Stromal cell of bone marrow (primary cell): ENCODE measurements at places on chromosomes 16 and 17.

DNA sequence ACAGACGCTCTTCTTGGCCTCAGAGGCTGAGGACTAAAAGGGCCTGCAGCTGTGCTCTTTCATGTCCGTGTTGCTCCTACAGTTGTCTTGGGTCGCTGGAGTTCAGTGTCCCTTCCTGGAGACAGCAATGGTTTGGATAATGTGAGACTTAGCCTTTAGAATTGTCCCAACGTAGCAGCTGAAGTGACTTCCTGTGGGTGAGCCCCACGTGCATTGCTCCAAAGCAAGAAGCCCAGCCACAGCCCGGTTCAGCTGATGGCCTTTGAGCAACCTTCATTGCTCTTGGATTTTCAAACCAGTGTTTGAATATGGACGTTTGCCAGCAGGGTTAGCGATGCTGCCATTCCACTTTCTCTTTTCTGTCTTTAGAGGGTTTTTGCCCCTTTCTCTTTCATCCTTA is 19.7 kb downstream of the TMEM11 start:
- DNase-seq, result no peak

DNA sequence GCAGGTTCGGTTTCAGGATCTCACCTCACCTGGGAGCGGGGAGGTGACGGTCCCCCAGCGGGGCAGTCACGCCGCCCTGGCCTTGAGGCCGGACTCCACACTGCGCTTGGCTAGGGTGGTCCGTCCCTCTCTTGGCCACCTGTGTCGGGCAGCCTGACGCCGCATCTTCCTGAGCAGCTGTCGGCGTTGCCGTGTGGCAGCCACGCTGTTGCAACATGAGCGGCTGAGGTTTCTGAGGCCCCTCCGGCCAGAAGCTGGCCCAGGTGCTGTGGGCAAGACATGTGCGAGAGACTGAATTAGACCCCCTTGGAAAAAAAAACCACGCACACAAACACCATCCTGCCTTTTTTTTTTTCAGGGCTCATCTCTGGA is 49.2 kb downstream of the IRF8 start:
- DNase-seq, result no peak

- DNase-seq, result no peak
These were observed 36.2 kb downstream of the ADCY7 start for GRCh38 chr16:50302472-50303005.

GRCh38 chr17:66711401-66711800 is 123.5 kb upstream of the CACNG5 start:
- DNase-seq, result no peak

DNA sequence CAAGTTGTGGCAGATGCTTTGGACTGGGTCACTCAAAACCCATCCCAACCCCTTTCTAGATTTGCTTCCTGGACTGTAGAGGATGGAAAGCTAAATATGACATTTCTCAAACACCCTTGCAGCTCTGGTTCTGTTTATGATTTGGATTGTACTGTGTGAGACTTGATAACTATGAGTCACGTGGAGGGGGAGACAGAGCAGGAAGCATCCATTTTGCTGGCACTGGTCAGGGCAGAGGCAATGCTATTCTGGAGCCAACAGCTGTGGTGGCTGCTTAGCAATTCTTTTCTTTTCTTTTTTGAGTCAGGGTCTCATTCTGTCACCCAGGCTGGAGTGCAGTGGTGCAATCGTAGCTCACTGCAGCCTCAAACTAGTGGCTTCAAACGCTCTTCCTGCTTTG is 13.6 kb upstream of the TERF2 start:
- no peak for DNase-seq

DNA sequence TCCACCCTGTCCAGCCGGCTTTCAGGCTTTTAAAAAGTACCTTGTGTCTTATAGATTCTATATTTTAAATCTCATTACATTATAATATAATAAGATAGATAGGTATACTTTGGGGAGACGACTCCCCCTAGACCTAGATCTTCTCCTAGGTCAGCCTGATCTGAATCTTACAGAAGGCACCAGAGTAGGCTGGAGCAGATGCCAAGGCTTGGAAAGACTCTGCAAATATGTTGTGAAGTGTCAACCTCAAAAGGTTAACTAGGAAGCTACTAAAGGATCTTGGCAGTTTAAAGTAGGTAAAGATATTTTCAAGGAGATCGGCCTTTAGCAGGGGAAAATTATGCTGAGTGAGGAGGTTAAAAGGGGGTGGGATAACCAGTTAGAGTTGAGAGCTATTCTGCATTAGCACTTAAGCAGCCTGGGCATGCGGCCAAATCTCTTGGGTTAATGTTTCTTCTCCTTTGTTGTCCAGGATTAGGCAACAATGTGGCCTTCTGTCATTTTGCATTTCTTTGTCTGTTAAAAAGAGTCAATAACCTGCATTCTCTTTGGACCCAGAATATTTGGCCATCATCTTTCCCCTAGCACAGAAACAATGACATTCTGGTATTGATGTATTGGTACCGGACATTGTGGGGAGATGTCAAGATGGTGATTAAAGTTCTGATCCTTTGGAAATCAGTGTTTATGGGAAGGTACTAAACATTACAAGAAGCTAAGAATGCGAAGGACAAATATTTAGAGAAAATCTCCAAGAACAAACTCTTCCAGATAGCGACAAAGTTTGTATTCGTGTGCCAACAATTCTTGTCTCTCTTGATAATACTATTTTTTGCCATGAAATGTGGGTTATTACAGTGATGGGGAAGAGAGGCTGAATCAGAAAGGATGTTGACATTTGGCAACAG is 51.2 kb upstream of the DHX40 start:
- DNase-seq, result peak; percentile 27

GRCh38 chr16:85735946-85736345 is 14.9 kb downstream of the C16orf74 start:
- DNase-seq, result no peak

DNA sequence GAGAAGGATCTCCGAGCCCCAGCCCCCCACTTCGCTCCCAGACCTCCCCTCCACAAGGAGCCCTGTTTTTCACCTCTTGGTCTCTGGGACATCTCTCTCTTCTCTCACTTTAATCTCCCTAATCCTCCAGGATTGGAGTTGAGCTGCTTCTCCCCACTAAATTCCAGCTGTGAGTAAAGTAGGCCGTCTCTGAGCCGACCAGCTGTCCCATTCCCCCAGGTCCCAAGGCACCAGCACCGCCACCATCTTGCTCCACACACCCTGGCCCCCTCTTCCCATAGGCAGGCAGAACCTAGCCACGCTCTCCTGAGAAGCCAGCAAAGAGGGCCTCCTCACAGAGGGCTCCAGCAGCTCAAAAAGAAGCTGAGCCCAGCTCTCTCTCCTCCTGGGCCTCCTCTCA is 878 bp downstream of the DLG4 start:
- no peak for DNase-seq

DNA sequence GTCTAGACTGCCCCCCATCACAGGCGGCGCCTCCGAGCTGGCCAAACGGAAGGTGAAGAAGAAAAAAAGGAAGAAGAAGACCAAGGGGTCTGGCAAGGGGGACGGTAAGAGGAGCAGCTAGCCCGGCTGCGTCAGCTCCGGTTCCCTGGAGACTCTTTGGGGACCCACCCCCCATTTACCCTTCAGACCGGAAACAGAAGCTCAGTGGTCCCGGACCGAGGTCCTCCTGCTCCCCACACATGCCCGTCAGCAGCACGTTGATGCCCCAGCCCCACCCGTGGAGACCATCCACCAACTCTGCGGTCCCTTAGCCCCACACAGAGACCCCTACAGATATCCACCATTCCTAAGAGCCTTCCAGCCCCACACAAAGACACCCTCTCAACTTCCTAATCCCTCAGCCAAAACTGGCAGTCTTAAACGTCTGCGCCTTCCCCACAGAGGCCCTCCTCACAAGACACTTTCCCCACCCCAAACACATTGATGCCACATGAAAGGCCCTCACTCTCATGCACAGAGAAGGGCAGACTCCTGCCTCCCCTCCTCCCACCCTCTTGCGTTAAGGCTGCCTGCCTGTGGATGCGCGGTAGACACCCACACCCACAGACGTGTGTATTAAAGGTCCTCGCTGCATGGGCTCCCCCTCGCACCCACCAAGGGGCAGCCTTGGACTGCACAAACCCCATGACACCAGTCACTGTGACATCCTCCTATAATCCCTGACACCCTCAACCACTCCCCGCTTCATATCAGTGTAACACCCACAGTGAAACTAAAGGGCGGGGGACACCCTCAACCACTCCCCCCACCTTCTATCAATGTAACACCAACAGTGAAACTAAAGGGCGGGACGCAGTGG is 58.2 kb upstream of the RPH3AL start:
- no peak for DNase-seq

GRCh38 chr16:11712122-11712521 is 30.5 kb downstream of the TXNDC11 start:
- DNase-seq, result no peak

- DNase-seq, result peak; percentile 65
These were observed 24.5 kb upstream of the OSGIN1 start for GRCh38 chr16:83928341-83929055.

GRCh38 chr17:1299552-1300370 is 20.3 kb downstream of the TRARG1 start:
- no peak for DNase-seq

GRCh38 chr16:1991135-1991551 is 1.4 kb downstream of the SYNGR3 start:
- DNase-seq, result no peak

DNA sequence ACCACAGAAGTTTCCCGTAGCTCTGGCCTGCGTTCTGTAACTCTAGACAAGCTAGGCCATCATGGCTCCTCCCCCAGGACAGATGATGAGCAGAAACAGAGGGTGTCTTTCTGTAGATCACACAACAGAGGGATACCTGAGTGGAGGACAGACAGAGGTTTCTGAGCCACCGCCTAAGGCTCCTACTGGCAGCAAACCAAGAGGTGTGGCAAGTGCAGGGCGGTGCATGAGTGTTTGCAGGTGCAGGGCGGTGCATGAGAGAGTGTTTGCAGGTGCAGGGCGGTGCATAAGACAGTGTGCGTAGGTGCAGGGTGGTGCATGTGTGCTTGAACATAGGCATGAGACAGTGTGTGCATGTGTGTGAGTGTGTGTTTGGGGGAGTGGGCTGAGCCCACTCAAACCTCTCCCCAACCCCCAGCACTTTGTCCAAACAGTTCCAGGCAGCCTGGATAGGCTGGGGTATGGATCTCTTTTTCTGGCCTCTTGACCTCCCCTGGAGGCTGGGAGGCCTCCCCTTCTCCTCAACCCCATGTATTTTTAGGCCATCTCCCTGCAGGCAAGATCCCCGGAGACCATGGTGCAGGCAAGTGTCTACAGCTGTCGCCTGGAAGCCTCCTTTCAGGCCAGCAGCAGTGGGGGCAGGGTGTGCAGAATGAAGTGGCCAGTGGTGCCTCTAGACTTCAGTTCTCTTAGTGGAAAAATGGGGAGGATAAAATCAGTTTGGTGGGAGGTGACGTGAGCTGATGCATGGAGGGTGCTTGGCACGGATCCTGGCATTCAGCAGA is 53.4 kb upstream of the CBX4 start:
- DNase-seq, result no peak

DNA sequence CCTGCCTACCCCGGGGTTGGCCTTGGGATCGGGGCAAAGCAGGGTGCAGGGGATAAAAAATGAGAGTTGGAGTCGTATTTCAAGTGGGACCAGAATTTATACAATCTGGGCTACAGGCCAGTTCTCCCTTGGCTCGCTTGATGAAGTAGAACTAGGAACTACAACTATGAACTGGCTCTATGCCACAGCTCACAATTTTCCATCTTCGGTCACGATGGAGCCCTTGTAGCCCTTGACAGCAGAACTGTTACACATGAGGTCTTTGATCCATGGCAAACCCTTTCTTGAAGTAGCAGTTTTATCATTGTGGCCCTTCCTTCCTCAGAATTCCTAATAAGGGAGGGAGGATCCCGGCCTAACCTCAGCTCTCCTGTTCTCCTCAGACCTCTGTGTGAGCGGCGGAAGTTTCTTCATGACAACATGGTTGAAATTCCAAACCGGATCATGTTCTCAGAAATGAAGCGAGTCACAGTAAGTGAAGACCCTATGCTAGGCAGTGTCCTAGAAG is 17.1 kb downstream of the LIG3 start:
- peak; percentile 31 for DNase-seq

DNA sequence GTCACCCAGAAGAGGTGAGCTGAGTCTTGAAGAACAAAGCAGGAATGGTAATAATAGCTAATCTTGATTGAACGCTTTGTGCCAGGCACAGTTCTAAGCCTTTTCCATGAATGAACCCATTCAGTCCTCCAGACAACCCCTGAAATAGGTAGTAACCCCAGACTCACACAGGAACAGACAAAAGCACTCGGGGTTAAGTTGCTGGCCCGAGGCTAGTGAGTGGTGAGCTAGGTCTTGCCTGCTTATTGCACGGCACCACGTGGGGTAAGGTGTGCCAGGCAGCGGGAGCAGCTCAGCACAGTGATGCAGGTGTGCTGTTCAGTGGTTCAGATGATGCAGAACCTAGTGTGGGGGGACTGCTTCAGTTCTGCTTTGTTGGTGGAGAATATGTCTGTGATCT is 181.6 kb downstream of the RAB11FIP4 start:
- no peak for DNase-seq

GRCh38 chr17:49616601-49617131 is 41.0 kb downstream of the NXPH3 start:
- peak; percentile 87 for DNase-seq

DNA sequence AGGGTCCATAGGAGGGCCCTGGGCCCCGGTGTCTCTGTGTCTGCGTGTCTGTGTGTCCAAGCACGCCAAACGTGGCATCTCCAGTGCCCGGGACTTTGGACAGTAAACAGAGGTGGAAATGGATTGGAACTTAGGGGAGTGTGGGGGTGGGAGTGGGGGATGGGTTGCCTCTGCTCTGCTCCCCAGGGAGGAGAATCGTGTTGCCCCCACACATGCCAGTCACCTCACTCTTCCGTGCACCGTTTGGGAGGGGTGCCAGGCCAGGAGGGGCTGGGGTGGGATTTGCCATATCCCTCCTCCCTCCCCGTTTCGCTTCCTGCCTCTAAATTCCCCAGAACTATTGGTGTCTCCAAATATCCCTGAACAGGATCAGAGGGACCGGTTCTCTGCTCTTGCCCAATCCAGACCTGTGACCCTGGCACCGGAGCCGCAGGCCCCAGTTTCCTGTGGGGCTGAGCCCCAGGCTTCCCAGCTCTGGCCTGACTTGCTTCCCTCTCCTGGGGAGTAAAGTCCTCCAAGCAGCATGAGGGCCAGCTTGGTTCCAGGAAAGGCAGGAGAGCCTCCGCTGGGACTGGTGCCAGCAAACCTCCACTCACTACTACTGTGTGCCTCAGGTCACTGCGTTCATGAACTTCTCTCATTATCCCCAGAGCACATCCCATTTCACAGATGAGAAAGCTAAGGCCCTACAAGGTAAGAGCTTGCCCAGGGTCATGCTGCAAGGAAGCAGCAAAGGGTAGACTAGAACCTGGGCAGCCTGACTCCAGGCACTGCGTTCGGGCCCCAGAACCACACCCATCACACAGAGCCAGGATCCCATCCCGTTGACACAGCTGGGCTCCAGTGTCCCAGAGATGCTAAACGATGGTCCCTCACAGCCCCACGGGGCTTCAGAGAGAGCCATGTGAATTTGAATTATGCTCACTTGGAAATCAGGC is at the start of gene ASGR1:
Gene ASGR1 (minus strand): TSS at position 54 of the 938 bp plus-strand sequence. CDS start 807 bp downstream, outside the sequence.
- DNase-seq, result no peak
